Stimulated activated CD8-positive, alpha-beta memory T cell treated with anti-CD3 and anti-CD28 coated beads, Interleukin-15, amount 100 ng/mL, for 48 hours (primary cell): ENCODE measurements at places on chromosomes 1 and 21.
A peak's percentile ranks its signal among the peaks of the same experiment; 100 is the strongest.

DNA sequence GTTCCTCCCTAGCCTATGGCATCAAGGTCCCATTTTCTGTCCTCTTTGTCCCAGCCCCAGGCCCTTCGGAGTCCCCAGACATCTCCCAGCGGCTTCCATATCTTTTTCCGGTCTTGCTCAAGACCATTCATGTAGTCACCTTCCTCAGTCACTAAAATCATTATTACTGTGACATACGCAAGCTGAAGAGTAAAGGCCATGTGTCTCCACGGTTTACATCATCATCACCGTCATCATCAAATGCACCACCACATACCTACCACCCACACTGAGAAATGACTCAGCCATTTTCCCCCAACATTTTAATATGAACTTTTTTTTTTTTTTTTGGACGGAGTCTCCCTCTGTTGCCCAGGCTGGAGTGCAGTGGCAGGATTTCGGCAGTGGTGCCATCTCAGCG is 43.4 kb downstream of the FHAD1 start:
- peak; percentile 17 for DNase-seq

DNA sequence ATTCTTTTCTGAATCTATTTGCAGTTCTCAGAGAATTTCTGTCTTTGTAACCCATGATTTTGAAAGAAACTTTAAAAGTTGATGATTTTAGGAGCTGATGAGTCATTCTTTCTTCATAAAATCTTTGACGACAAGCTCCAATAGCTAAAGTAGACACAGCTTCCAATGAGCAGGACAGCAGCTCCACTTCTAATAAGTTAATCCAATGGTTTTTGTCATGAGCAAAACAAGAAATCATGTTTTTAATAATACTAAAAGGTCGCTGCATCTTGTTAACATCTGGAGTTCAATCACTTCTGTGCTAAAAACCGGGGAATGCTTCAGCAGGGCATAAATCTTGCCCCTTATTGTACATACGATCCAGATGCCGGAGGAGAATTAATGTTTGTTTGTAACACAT is 48.9 kb upstream of the GORAB start:
- no peak for DNase-seq

DNA sequence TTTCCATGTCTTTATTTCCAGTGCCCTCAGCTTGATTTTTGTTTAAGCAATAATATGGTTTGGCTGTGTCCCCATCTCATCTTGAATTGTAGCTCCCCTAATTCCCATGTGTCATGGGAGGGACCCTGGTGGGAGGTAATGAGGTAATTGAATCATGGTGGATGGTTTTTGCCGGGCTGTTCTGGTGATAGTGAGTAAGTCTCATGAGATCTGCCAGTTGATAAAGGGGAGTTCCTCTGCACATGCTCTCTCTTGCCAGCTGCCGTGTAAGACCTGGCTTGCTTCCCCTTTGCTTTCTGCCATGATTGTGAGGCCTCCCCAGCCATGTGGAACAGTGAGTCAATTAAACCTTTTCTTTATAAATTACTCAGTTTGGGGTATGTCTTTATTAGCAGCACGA is 559.6 kb upstream of the ADAMTS5 start:
- no peak for DNase-seq

- peak; percentile 85 for DNase-seq
Observed at GRCh38 chr1:234772345-234773147, 162.6 kb upstream of the IRF2BP2 start.

- no peak for DNase-seq
Observed at GRCh38 chr1:172325531-172325930, 95.0 kb upstream of the C1orf105 start.

- no peak for DNase-seq
Observed at GRCh38 chr1:100683448-100684349, 35.8 kb upstream of the VCAM1 start.

DNA sequence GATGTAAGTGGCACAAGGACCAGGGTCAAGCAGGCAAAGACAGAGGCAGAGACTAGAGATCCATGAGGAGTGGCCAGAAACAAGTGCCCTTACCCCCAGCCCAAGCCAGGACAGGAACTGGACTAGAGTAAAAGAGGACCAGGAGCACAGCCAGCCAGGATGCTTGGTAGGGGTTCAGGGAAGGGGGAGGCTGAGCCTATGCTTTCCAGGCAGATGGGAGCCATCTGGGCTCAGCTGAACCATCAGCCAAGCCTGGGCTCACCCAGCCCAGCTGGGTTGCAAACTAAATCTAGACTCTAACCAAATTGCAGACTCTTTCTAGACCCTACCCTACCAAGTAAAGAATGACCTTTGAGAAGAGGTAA is 15.2 kb downstream of the PDZK1IP1 start:
- no peak for DNase-seq

DNA sequence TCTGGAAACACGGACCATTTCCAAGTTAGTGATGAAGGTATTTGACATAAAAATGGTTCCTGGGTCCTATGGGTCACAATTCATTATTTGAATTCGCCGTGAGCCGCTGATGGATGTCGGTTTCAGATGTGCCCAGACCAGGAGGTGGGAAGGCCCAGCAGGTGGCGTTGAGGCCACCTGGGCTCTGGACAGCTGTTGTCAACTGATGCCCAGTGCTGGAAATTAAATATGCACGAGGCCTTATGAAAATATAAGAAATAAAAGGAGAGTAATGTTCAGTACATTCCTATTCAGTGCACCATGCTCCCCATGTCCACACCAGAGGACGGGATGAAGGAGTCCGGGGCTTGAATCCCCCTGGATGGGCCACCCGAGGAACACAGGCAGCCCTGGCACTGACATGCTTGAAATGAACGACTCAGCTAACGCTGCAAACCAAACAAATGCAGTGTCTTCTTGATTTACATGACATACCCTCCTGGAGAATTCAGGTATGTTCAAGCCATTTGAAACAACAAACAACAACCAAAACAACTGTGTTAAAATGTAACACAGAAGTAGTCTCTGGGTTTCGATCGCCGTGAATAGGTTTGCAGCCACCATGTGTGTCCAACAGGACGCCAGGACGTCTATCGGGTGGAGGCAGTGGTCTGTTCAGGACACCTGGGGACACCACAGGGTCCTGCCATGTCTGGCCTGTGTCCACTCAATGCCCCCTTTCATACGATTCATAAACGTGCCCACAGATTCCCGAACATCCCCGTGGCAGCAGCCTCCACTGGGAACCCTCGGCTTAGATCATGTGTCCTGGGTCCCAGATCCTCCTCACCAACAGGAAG is 6.1 kb downstream of the TFF3 start:
- no peak for DNase-seq

DNA sequence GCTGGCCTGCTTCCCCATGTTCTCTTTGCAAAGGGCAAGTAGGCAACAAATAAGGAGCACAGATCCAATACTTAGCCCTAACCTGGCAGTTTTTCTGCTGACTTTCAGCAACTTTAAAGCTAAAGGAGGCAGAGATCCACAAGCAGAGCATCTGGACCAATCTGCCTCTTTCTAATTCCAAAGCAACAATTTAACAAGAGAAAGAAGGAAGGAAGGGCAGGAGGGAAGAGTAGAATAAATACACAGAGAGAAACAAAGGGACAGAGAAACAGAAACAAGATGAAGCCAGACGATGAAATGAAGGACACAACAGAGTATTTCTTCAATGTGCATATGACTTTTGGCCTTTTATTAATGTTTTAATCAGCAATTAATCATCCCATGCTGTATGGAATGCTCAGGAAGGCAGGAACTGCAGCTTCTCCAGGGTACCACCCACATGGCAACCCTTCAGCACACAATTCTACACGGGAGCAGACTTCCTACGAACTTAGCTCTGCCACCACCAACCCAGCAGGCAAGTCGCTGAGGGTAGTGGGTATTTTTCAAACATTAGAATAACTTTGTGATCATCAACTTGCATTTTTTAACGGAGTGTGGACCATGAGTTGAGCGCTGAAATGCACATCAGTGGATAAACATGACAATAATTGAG is 15.3 kb downstream of the CLCC1 start:
- DNase-seq, result no peak

DNA sequence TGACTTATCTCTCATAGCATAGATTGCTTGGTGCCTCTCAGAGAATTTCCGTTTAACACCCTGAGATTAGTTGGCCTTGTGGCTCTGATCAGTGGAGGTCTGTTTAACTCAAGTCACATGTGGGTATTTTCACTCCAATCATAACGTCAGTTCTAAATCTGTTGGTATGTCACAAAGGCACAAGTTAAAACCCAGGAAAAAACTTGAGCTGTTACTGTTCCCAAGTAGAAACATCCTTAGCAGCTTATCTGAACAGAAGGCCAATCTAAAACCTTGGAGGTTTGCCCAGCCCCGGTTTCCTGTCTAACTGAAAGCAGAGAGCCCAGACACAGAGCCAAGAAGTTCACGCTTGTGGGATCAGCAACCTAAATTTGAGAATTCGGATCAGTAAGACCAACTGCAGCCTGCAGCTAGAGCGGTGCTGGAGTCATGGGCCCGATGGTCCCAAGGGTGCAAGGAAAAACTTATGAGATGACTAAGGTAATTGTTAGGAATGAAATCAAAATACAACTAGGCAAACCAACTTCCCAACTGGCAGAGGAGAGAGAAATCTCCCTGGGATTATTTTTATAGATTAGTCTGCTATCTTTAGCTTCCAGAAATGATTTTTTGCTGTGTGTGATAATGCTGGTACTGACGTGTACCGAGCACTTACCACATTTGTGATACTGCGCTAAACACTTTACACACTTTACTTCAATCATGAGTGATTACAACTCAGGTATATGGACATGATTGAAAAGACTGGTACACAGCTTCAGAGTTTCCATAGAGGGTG is 90.2 kb upstream of the C1orf21 start:
- DNase-seq, result no peak

GRCh38 chr1:10888291-10888690 is 91.8 kb upstream of the CASZ1 start:
- no peak for DNase-seq

- no peak for DNase-seq
Observed at GRCh38 chr1:230103306-230104173, 36.5 kb downstream of the GALNT2 start.

- DNase-seq, result no peak
Observed at GRCh38 chr1:13759072-13759471, 59.1 kb downstream of the PRDM2 start.

DNA sequence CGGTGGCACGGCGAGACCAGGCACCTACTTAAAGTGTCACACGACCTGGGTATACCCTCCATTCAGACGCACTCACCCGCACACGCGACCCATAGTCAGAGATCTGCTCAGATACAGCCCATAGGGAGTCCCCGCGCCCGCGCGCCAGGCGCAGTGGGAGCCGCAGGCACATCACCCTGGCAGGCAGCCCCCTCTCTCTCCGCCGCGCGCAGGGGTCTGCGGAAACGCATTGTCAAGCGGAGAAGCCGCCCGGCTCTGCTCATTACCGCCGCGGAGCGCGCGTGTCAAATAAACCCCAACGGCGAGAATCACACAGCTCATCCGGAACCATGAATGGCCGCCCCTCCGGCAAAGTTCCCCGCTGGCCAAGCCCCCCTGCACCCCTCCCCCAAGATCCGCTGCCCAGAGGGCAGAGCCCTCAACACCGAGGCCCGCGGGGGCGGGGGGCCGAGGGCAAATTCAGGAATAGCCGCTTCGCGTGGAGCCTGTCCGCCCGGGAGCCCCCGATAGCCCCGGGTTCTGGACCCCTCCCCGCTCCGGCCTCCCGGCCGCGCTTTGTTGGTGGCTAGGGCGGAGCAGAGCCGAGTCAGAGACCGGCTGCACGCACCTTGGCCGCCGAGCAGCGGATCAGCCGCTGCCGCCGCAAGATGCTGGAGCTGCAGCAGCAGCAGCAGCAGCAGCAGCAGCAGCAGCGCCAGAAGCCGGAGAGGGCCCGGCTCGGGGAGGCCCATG is 522 bp downstream of the LRP8 start:
- DNase-seq, result peak; percentile 30

- no peak for DNase-seq
Observed at GRCh38 chr1:18496497-18497235, 15.9 kb downstream of the KLHDC7A start.

DNA sequence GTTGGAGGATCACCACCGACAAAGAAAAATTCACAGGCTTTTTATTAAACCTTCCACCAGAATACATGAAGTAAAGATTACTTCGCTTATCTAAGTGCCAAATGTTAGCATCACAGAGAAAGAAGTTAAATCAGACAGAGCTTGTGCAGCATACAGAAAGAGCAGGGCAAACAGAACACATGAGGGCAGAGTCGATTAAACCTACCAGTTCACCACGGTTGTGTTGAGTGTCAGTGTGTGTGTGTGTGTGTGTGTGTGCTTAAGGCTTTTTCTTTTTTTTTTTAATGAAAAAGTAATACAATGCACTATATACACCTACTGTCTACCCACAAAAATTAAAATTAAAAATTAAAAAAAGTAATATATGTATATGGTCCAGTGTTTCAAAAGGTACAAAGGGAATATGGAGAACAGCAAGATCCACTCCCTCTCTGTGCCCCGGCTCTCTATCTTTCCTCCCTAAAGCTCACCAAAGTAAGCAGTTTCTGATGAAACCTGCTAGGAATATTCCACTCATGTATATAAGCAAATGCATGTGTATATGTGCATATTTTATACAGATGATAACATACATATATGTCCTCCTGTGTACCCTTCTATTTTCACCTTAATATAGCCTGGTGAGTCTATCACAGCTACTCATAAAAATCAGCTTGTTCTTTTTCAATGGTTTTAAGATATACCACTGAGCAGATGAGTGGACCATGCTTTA is 17.7 kb downstream of the YIPF1 start:
- DNase-seq, result no peak

DNA sequence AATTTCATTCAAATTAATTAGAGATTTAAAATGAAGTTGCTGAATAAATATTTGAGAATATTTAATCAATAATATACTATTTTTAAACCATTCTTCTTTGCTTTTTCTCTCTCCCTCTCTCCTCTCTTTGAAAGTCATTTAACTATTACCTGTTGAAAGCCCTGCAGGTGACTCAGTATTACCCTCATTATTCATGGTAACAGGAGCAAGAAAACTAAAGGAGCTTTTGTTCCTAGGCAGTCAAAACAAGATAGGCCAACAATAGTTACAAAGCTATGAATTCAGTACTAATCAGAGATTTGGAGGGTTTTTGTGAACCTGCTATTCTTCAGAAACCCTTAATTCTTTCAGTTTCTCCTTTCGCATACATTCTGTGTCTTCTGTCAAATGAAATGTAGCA is 721.3 kb upstream of the NCAM2 start:
- no peak for DNase-seq

GRCh38 chr21:28953247-28953646 is 39.4 kb downstream of the LTN1 start:
- DNase-seq, result no peak

GRCh38 chr1:29883411-29883832 is 647.1 kb downstream of the PTPRU start:
- DNase-seq, result no peak

GRCh38 chr1:245332513-245332912 is 177.7 kb downstream of the KIF26B start:
- peak; percentile 71 for DNase-seq

GRCh38 chr1:201517631-201518030 is 10.7 kb upstream of the CSRP1 start:
- no peak for DNase-seq

GRCh38 chr1:33326785-33327184 is 5.9 kb upstream of the A3GALT2 start:
- DNase-seq, result no peak
